Mesothelial cell of epicardium (in vitro differentiated cells): ENCODE measurements at places on chromosomes 16 and 17. TPM values are rescaled to one million over a fixed set of nuclear protein-coding genes. Genes with fewer than 3 reads are reported as not detected.

The CCDC43 gene
- total RNA-seq, result 20.6 to 25.7 TPM (median 24.9 TPM) in 3 replicates

The PLA2G10 gene
- not detected in 3 replicates for total RNA-seq

The LGALS9B gene
- not detected in 3 replicates for total RNA-seq

The ZDHHC7 gene
- 45.4 to 47.9 TPM (median 45.7 TPM) in 3 replicates for total RNA-seq

The RNU2-1 gene
- total RNA-seq, result 5,898 to 7,362 TPM (median 7,002 TPM) in 3 replicates

The SLC7A6 gene
- 66.0 to 73.2 TPM (median 70.4 TPM) in 3 replicates for total RNA-seq

The FBXO31 gene
- total RNA-seq, result 37.0 to 38.1 TPM (median 37.3 TPM) in 3 replicates

The ATP5PD gene
- total RNA-seq, result 153 to 161 TPM (median 153 TPM) in 3 replicates

The SHISA9 gene
- 0.04 TPM in 1 of 3 replicates, not detected in the others for total RNA-seq

The SEPTIN12 gene
- total RNA-seq, result 0.42 to 1.3 TPM (median 0.44 TPM) in 3 replicates

The CCL1 gene
- total RNA-seq, result not detected in 3 replicates

The CRYM gene
- 2.7 to 4.6 TPM (median 4.1 TPM) in 3 replicates for total RNA-seq

The ZFHX3 gene
- 63.8 to 68.1 TPM (median 67.1 TPM) in 3 replicates for total RNA-seq

The TMEM92 gene
- total RNA-seq, result 2.7 to 3.9 TPM (median 3.6 TPM) in 3 replicates
